ENCODE measurements at places on chromosomes 7 and 10. TPM values are rescaled to one million over a fixed set of nuclear protein-coding genes. Genes with fewer than 3 reads are reported as not detected.

Gene PRSS37
- total RNA-seq: not detected

Gene ADAM12
- 9.4 TPM for total RNA-seq

Gene C10orf105
- 0.42 TPM for total RNA-seq

Gene RARRES2
- 121 TPM for total RNA-seq

Gene FAM13C
- 49.7 TPM for total RNA-seq

Gene TMEM225B
- total RNA-seq: 0.52 TPM

Gene SLC18A2
- 0.52 TPM for total RNA-seq

Gene GNAT3
- total RNA-seq: not detected

Gene HABP2
- total RNA-seq: not detected

Gene INA
- total RNA-seq: not detected

Gene PAPOLB
- 0.26 TPM for total RNA-seq

Gene VAX1
- total RNA-seq: not detected
